ENCODE measurements at places on chromosomes 16 and 17. TPM values are rescaled to one million over a fixed set of nuclear protein-coding genes. Genes with fewer than 3 reads are reported as not detected.
A peak's percentile ranks its signal among the peaks of the same experiment; 100 is the strongest.

EMP2 gene
- total RNA-seq, result 487 TPM

RPUSD1 gene
- total RNA-seq, result 12.6 TPM

TERB1 gene
- total RNA-seq, result not detected

FLOT2 gene
- total RNA-seq, result 171 TPM

SMG6 gene
- total RNA-seq, result 27.7 TPM

KRT12 gene
- not detected for total RNA-seq

KRT34 gene
- total RNA-seq, result not detected

UBN1 gene
- 38.6 TPM for total RNA-seq

DNA sequence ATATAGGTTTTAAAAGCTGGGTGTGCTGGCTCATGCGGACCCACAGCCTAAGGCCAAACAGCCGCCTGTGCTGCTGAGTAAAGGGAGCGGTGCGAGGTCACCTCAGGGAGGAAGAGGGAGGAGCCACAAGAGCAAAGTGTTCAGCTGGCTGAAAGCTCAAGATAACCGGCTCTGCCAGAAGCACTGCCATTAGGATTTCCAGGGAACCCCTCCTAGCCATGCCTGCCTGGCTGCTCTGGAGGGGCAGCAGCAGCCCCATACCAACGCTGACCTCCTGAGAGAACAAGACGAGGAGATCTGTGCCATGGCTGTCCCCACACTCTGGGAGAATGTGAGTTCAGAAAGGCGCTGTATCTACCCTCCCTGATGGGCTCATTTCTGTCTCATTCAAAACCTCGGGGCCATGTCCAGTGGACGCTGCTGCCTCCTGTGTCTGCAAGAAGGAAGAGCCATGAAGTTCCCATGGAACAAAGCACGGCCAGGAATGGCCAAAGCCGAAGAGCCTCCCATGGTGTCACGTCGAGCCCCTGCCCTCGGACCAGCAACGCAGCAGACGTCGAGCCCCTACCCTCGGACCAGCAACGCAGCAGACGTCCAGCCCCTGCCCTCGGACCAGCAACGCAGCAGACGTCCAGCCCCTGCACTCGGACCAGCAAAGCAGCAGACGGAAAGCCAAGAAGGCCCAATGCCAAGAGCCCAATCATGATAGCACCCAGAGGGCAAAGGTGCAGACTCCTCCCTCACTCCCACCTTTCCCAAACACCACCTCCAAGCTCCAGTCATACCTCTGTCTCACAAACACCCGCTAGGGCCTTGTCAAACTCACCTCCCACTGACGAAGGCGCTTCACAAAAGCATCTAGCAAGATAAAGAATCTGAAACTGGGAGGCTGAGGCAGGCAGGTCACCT, 107.0 kb downstream of the ANKRD11 start:
- peak; percentile 53 for DNase-seq

DNA sequence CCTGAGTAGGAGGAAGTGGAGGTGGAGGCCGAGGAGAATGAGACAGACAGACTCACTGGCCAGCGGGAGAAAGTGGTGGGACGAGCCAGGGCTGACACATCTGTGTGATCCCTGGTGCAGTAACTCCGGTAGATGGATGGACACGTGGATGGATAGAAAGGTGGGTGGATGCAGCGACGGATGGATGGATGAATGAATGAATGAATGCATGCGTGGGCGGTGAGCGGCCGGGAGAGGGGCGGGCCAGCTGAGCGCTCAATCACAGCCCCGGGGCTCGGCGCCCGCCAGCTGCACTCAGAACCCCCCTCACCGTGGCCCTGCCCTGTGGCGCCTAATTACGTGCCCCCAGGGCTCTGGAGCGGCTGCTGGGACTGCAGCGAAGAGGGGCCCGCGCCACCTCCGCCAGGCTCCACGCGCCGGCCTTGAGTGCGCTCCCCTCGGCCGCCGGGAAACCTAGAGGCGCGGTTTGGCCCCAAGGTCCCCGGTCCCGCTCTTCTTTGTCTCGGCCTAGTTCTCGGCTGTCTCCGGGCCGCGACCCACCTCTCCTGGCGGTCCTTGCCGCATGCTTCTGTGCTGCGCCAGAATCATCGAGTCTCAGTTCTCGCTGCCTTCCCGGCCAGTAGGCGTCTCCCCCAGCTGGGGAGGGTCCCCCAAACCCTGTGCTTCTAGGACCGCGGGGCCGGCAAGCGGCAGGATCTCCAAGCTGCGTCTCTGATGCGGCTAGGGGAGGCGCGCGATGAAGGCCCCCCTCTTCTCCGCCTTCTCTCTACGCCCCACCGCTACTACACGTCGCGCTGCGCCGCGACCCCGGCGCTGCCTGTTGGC, 41.0 kb downstream of the RAI1 start:
- no peak for DNase-seq

- no peak for DNase-seq
These were observed 32.9 kb upstream of the CLEC18A start for GRCh38 chr16:69918241-69918640.

GRCh38 chr16:11361701-11362451, 16.6 kb downstream of the RMI2 start:
- DNase-seq, result no peak

DNA sequence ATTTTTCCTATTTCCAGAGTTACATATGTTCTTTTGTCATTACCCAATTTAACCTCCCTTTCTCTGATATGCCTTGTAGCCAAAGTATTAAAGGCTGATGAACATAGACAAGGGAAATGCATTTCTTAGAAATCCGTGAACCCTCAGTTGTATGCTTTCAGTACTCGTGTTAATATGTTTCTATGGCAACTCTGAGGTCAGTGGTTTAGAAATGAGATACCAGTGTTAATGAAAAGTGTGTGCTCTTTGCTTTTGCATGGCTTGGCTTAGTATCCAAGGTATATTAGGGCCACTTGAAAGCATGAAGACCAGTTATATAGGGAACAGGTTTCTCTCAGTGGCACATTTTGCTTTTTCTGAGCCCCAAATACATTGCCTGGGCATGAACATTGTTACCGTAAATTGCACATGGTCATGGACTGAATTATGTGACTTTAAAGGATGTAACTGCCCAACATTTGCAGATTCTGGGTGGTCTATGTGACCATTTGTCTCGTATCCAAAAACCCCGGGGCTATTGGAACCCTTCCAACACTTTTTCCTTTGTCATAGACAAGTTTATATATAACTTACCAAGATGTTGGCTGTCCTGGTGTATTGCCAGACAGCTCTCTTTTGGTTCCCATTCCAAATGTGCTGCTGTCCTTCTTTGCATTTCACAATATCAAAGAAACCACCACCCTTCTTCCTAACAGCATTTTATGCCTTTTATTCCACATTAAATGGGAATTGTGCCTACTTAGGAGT, 17.5 kb downstream of the ABHD15 start:
- no peak for DNase-seq

DNA sequence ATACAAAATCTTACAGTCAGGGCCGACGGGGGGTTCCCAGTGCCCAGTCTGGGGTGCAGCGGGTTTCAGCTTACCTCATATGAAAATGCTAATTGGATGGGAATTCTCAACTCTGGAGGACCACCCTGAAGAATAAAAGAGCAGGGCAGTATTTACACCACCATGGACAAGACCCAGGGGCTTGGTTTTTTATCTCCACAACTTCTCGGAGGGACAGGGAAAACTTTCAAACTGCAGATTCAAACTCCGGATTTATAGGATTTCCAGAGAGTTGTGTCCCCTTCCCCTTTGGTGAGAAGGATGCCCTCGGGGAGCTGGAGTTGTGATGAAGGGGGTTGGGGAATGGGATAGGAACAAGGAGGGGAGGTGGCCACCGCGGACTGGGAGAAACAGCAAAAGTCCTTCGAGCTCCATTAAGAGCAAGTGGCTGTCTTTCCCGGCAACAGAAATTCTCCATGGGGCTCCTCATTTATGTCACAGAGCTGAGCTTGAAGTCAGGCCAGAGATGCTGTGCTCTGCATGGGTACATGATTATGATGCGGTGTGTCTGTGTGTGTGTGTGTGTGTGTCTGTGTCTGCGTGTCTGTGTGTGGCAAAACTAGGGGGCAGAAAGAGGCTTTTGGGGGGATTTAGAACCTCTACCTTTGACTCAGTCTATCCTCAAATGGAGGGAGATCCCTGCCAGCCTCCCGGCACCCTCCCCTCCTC, 15.7 kb downstream of the FOXL1 start:
- DNase-seq, result no peak

DNA sequence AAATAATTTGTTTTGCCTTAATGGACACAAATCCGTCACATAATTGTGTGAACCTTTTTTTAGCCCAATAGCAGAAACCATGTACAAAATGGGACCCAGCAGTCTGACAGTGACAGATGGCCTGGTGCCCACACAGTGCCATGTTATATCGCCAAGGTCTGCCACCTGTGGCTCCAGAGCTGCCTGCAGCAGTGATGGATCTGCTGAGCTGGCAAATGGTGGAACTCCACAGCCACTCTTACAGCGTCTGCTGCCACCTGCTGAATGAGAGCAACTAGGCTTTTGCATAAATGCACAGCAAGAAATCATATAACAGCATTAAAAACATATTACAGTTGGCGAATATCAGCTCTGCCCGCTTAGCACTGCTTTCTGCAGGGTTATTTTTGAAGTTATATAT, 59.4 kb downstream of the NUP93 start:
- no peak for DNase-seq

- no peak for DNase-seq
These were observed 50.5 kb upstream of the KDM8 start for GRCh38 chr16:27152801-27153200.

GRCh38 chr17:17502741-17503565, 6.8 kb upstream of the RASD1 start:
- peak; percentile 55 for DNase-seq

GRCh38 chr17:83199500-83200201, 120.2 kb downstream of the METRNL start:
- DNase-seq, result peak; percentile 79

DNA sequence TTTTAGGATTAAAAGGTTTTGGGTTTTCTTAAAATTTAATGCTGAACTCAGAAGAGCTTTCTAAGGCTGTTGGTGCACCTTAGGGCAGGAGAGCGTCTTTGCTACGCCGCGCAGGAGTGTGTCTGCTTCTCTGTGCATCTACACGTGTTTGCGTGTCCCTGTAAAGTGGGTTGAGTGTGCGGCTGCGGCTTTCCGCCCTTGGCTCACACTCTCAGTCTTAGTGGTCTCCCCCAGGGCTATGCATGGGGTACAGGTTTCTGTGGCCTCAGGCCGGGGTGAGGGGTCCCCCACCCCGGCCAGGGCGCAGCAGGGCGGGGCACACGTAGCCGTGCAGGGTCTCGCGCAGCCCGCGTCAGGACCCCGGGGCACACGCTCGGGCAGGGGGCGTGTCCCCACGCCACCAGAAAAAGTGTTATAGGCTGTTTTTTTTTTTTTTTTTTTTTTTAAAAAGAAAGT, 727 bp upstream of the TENT4B start:
- DNase-seq, result no peak

- no peak for DNase-seq
These were observed 37.3 kb upstream of the CDH15 start for GRCh38 chr16:89134269-89134668.

- DNase-seq, result peak; percentile 51
These were observed 36.5 kb downstream of the CYTH1 start for GRCh38 chr17:78745407-78746088.

DNA sequence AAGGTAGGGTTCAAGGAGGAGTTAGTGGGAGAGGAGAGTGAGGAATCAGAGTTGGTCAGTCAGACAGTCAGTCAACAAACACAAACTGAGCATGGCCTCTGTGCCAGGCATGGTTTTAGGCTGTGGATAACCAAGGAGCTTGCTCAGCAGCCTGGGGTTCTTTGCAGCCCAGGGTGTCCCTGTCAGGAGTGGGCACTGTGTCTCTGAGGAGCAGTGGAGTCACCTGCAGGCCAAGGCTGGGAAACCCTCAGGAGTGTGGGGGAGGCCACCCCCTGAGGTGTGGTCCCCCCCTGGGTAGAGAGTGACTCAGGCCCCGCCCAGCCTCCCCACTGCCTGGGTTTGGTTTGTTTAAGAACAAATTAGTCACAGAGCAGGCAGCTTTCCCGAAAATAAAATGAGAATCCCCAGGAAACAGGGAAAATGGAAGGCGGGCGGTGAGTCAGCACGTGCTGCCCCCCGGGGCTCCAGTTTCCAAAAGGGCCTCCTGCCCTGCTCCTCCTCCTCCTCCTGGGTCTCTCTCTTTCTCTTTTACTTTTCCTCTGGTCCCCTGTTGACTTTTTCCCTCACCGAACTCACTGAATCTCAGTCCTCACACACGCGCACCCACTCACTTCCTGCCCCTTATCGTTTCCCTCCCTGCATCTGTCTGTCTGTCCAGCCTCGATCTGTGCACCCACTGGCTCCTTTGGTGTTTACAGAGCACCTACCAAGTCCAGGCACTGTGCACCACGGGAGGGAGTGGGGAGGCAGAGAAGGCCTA, 44.3 kb downstream of the SOCS3 start:
- DNase-seq, result peak; percentile 86

DNA sequence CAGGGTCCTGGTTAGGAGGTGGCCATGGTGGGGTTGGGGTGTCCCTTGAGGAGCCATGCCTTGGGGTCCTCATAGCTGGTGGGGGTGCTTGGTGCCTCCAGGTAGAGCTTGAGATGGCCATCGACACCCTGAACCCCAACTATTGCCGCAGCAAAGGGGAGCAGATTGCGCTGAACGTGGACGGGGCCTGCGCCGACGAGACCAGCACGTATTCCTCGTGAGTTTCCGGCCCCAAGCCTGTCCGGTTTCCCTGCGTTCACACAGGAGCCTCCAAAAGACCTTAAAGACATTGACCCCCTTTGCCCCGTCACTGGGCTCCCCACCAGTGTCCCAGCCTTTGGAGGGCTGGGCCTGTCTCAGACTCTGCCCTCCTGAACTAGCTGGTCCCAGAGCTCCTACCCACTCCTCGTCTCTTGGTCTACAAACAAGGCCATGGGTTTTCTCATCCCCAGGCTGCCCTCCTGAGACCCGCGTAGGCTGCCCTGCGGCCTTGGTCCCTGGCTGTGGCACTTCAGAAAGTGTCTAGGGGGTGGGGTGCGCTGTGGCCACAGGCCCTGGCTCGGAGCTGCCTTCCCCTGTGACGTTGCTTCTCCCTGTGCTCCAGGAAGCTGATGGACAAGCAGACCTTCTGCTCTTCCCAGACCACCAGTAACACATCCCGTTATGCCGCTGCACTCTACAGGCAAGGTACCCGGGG, 11.8 kb downstream of the POLR3E start:
- DNase-seq, result no peak

GRCh38 chr16:87176735-87177134, 140.5 kb downstream of the C16orf95 start:
- DNase-seq, result no peak
